ENCODE measurements at places on chromosomes 6 and 20.

DNA sequence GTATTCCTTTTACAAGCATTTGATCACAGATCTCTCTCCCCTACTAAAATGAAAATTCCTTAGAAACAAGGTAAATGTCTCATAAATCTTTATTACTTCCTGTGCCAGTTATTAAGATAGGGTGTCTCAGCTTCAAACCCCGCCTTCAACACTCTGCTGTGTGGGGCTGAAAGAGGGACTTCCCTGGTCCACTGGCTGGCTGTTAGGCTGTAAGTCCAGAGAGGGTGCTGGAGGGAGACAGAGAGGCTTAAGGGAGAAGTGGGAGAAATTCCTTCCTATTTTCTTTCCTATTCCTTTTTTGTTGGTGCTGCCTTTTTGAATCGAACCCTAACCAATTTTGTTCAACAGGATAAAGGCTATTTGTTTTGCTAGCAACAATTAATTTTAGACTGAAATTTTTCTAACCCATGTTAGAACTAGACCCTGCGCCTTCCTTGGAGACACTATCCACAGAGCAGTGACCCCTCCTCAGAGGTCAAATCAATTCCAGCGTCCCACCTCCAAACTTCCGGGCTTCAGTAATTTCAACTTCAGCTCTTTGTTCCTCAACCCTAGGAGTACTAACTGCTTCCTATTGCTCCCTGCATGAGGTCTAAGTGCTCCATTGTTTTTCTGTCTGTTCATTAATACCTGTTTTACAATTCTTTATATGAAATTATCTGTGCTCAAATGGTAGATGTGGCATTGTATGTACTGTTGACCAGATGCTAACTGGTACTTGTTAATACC is 207.5 kb upstream of the OPRM1 start:
- no peak for DNase-seq

DNA sequence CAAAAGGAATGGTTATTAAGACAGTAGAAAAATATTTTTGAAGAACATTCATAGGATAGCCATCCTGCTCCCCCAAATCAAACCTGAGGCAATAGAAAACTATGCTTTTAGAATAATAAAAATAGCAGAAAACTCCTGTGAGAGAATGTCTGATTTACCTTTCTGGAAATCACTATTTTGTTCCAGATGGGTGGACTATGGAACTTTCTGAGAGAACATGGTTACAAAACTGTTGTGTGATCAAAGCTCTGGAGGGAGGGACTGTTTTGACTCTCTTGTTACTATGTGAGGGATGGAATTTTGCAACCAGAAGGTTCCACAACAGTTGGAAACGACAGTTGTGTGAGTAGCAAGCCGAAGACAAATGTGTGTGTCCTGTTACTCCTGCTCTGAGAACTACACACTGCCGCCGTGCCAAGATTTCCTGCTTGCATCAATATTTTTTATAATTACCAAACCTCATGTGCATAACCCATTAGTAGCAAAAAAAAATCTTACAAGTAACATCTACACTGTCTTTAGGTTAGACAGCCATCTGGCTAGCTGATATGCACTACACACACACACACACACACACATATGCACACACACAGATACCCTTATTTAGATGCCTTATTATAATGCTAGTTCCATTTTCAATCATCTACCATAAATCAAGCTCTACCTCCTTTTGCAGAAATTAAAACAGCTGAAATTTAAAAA is 11.0 kb upstream of the HIVEP1 start:
- no peak for DNase-seq

DNA sequence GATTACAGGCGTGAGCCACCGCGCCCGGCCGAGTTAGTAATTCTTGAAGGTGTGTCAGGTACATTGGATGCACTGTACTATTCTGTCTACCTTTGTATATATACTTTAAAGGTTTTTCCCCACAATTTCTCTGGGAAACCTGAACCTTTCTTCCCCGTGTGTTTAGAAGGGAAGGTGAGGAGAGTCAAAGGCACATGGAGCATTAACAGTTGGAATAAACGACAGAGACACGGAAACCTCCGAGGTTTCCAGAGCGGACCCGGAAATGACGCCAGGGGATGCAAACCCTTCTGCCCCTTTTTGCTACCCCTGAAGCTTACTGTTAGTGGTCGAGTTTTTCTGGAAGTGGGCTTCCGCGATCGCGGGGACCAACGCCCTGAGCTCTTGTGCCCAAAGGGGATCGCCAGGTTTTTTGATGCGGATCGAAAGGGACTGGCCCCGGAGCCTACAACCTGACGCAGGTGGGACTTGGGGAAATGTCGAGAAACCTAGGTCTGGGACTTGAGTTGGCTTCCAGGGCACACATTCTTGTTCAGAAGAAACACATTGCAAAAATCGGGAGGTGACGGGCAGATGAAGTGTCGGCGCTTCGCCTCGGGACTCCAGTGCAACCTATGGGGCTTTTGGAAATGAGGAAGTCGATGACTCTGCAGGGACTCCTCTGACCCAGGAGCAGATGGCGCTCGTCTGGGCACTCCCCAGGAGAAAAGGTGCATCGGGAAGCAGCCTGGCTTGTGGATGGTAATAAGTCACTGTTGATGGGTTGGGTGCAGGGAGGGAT is 218.2 kb downstream of the OR2B2 start:
- peak; percentile 25 for DNase-seq

GRCh38 chr6:111549168-111549567 is 56.5 kb downstream of the TRAF3IP2 start:
- DNase-seq: no peak

DNA sequence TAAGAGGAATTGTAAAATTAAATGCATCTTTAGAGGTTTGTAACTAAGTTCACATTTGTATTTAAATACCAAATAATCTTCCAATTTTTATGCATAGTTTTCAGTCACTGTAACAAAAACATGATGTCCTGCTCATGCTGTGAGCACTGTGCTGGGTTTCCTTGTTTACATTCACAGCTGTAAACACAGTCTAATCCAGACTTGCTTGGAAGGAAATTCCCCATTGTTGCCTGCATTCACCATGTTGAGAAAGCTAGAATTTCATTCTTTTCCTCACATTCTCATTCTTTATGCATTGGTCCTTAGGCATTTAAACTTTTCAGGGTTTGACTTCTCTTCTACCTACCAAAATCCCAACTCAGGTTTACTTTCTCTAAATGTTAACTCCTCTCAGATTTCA is 242.0 kb upstream of the TBX18 start:
- no peak for DNase-seq

- DNase-seq: no peak
Observed at GRCh38 chr6:137811916-137812553, 55.0 kb upstream of the TNFAIP3 start.

GRCh38 chr6:169215201-169215681 is 38.4 kb downstream of the THBS2 start:
- DNase-seq: no peak

DNA sequence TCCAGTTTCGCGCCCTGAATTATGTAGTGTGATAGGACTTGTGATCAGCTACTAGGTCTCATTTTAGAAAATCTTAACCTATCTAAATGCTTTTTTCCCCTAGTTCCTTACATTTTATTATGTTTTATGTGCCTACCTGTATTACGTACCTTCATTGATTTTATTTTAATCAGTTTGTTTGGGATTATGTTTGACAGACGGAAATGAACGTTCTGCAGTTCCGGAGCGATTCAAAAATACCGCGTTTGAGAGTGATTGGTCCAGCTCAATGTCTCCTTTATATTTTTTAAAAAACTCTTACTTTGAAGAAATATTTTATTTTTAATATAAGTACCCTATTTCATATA is 114.3 kb upstream of the BTN3A2 start:
- DNase-seq: no peak

GRCh38 chr6:51542475-51542874 is 544.9 kb downstream of the PKHD1 start:
- no peak for DNase-seq

- DNase-seq: no peak
Observed at GRCh38 chr20:1427457-1428054, 34.7 kb upstream of the FKBP1A start.

- DNase-seq: no peak
Observed at GRCh38 chr20:40670253-40670652, 18.8 kb downstream of the MAFB start.

- no peak for DNase-seq
Observed at GRCh38 chr6:159389695-159390094, 220.5 kb downstream of the FNDC1 start.

DNA sequence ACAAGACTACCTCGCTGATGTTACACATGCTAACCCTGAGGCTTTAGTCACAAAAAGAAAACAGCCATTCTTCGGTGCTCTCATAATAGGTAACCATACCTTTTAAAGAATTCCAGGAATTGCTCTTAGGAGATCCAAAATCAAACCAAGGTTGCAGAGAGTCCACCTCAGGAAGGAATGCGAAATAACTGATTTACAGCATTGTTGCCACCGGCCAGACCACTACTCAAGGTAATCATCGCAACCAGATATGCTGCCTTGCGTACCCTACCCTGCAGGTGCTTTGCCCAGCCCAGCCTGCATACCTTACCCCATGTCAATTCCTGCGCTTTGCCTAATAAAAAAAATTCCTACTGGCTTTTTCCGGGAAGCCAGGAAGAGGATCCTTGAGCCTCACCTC is 27.0 kb downstream of the NUP153 start:
- no peak for DNase-seq
